Placental pericyte (primary cell): ENCODE measurements at places on chromosomes 7 and 10. TPM values are rescaled to one million over a fixed set of nuclear protein-coding genes. Genes with fewer than 3 reads are reported as not detected.

Gene STK17A
- total RNA-seq: 13.8 and 75.4 TPM in 2 replicates

Gene CLCN1
- not detected in 2 replicates for total RNA-seq

Gene SEMA3D
- 1.3 and 1.6 TPM in 2 replicates for total RNA-seq

Gene BMPER
- total RNA-seq: 16.6 and 24.5 TPM in 2 replicates

Gene CYP3A4
- not detected in 2 replicates for total RNA-seq

Gene LHPP
- 8.2 and 19.7 TPM in 2 replicates for total RNA-seq
